ENCODE measurements at places on chromosomes 2 and 18. TPM values are rescaled to one million over a fixed set of nuclear protein-coding genes. Genes with fewer than 3 reads are reported as not detected.

GRCh38 chr2:98050070-98050469, 36.9 kb upstream of the VWA3B start:
- DNase-seq, result no peak

DNA sequence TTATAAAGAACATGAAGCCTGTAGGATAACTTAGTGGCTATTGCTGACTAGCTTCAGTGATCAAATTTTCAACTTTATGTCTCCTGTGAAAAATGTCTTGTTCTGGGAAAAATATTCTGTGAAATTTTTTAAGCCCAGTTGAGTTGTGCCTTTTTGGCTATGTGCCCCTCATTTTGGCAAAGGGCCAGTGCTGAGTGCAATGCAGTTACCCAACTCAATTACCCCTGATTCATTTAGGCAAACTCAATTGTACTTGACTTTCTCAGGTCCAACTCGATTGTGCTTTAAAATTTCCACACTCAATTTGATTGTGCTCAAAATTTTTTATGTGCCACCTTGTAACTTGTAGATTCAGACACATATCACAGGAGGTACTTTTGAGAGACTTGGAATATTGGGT, 548.8 kb upstream of the NRP2 start:
- no peak for DNase-seq

- no peak for DNase-seq
Measured at GRCh38 chr2:7748717-7749415, 831.7 kb downstream of the RNF144A start.

DNA sequence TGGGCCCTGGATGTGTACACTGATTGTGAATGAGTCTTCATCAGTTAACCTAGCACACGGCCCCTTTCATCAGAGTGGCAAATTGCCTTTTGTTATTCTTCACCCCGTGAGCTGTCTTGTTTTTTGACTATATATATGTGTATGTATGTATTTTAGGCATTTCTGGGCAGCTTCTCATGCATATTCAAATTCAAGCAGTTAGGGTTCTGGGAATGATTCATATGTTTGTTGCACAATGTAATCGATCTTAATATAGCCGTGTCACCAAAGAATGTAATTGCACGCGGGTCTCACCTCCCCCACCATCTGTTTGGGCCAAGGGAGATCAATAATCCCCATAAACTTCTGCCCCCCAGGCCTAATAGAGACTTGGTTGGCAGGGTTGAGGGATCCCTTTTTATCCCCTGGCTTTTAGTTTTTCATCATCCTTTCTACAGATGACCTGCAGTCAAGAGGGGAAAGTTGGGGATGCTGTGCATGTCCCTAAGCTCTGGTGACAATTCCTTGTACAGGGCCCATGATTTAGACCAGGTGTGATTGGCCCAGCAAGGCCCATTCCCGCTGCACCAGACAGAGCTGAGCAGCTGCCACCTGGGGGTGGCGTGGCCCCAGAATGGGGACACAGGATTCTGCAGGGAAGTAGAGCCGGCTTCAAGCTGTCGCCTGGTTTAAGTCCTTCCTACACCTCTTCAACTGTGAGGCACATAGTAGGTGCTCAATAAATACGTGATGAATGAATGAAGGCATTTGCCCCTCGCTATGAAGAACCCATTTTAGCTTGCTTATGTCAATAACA, 19.2 kb downstream of the KCNF1 start:
- peak; percentile 18 for DNase-seq

- peak; percentile 26 for DNase-seq
Measured at GRCh38 chr2:95052307-95052706, 26.8 kb downstream of the MAL start.

Gene C2orf78
- not detected for total RNA-seq

Gene FLACC1
- total RNA-seq, result 2.4 TPM

Gene SCYGR4
- not detected for total RNA-seq

Gene DES
- 6,561 TPM for total RNA-seq
